ENCODE measurements at places on chromosomes 16 and 17. TPM values are rescaled to one million over a fixed set of nuclear protein-coding genes. Genes with fewer than 3 reads are reported as not detected.

C1QTNF1 gene
- total RNA-seq: 3.1 TPM

NT5M gene
- total RNA-seq: 2.4 TPM

FOXC2 gene
- total RNA-seq: 2.3 TPM

MIEF2 gene
- 18.1 TPM for total RNA-seq

CNOT1 gene
- total RNA-seq: 146 TPM

CES5A gene
- total RNA-seq: not detected

KRTAP9-6 gene
- not detected for total RNA-seq

CD300E gene
- total RNA-seq: not detected

MAP3K3 gene
- 28.3 TPM for total RNA-seq

P2RX1 gene
- total RNA-seq: not detected

MYH3 gene
- 1.6 TPM for total RNA-seq

SPATA33 gene
- 4.3 TPM for total RNA-seq

RAB37 gene
- not detected for total RNA-seq

SLC6A2 gene
- not detected for total RNA-seq

IL21R gene
- total RNA-seq: not detected

Data from placental epithelial cell (primary cell).